ENCODE measurements at places on chromosomes 11 and 22. TPM values are rescaled to one million over a fixed set of nuclear protein-coding genes. Genes with fewer than 3 reads are reported as not detected.

The MORC2 gene
- 28.7 TPM for total RNA-seq

The KRTAP5-1 gene
- total RNA-seq: not detected

The ACRV1 gene
- total RNA-seq: not detected

The SYT13 gene
- not detected for total RNA-seq

The GAS2 gene
- 2.0 TPM for total RNA-seq

The APOL4 gene
- total RNA-seq: 17.0 TPM

The OSM gene
- total RNA-seq: 141 TPM

The EXPH5 gene
- 0.96 TPM for total RNA-seq

The RASSF10 gene
- not detected for total RNA-seq

The C11orf21 gene
- 28.3 TPM for total RNA-seq

Data from activated CD8-positive, alpha-beta memory T cell treated with anti-CD3 and anti-CD28 coated beads, Interleukin-2, amount 10 ng/mL, durations not matched to agents 7 days and 5 days (primary cell).